ENCODE measurements at places on chromosomes 12 and 14.
A peak's percentile ranks its signal among the peaks of the same experiment; 100 is the strongest.

- DNase-seq, result no peak
Measured at GRCh38 chr12:95600567-95600966, 49.3 kb upstream of the USP44 start.

GRCh38 chr12:71642264-71642663 is 21.4 kb downstream of the ZFC3H1 start:
- DNase-seq, result no peak

- no peak for DNase-seq
Measured at GRCh38 chr12:19045426-19045825, 84.1 kb upstream of the PLEKHA5 start.

GRCh38 chr14:61258985-61259384 is 22.2 kb downstream of the TMEM30B start:
- DNase-seq, result peak; percentile 67

GRCh38 chr12:51475543-51475942 is 50.9 kb downstream of the SLC4A8 start:
- no peak for DNase-seq

DNA sequence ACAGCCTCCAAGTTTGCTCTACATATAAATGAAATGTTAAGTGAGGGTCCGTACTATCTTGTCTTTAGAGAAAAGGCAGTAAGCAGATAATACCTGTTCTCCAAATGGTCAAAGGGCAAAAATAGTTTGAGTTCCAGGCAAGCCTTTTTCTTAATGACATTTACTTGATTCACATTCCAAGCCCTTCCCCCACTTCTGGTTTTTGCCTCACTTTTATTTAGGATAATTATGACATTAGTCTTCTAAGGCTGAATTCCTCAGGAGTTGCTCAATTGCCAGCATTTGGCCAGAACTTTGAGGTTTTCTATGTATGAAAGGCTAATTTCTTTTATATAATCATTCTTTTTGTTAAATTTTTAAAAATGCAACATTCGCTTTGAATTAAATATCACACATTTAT is 62.5 kb upstream of the DUSP6 start:
- DNase-seq, result peak; percentile 50

DNA sequence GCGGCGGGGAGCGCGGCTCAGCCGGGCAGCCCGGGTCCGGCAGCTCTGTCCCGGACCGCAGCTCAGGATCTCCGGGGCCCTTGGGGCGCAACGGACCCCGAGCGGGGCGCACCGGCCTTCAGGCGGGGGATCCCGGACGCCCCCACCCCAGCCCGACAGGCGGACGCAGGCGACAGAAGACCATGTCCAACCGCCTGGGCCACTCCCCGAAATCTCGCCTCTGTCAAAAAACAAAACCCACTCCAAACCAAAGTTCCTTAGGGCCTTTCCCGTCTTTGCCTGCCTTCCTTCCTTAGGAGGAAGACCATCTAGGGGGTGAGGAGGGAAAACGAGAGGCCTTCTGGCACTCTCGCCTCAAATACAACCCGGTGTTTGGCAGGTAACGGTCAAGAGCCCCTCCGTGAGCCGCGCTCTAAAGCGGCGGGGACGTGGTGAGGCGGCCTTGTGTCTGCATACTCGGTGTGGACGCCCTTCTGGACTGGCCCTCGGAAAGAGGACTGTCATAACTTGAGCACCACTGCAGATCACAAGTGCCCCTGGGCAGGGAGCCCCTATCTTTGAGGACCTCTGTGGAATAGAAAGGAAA is 604 bp downstream of the HCFC2 start:
- no peak for DNase-seq

DNA sequence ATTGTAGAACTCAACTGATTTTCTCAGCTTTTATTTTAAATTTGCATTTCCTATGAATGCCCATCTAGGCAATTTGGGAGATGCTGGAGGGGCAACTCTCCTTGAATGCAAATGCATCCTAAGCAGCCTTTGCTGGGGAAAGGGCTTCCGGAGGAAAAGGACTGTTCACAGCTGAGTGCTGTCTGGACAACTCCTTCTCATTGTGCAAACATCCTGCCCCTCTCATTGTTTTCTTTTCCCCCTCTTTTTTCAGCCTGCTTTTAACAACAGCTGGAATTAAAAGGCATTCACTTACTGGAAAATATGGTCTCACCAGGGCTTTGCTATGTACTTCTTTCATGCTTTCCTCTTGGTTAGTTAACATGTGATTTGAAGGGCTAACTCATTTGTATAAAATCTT is 397.8 kb downstream of the FUT8 start:
- DNase-seq, result no peak

GRCh38 chr12:62912644-62913043 is 22.3 kb downstream of the PPM1H start:
- DNase-seq, result no peak

DNA sequence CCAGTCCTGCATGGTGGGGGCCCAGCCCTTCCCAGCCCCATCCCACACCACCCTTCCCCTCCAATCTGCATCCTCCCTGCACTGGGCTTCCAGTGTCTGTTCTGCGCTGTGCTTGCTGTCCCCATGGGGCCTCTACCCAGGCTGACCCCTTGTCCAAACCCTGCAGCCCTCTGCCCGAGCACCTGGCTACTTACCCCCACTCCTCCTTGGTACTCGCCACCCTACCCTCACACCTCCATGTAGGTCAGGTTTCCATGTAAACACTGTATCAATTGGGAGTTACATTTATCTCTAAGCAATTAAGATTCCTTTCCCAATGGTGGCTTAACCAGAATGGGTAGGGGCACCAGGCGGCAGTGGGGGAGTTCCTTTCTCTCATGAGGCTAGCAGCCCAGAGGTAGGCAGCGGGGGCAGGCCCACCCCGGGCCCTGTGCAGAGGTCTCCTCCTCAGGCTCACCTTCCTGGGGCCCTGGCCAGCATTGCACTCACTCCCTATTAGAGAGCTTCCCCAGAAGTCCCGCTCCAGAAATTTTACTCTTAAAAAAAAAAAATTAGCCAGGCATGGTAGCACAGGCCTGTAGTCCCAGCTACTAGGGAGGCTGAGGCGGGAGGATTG is 76.6 kb upstream of the CCND2 start:
- no peak for DNase-seq

GRCh38 chr14:104139460-104140212 is 1.2 kb downstream of the KIF26A start:
- no peak for DNase-seq

GRCh38 chr12:466039-466438 is 6.3 kb downstream of the B4GALNT3 start:
- no peak for DNase-seq

DNA sequence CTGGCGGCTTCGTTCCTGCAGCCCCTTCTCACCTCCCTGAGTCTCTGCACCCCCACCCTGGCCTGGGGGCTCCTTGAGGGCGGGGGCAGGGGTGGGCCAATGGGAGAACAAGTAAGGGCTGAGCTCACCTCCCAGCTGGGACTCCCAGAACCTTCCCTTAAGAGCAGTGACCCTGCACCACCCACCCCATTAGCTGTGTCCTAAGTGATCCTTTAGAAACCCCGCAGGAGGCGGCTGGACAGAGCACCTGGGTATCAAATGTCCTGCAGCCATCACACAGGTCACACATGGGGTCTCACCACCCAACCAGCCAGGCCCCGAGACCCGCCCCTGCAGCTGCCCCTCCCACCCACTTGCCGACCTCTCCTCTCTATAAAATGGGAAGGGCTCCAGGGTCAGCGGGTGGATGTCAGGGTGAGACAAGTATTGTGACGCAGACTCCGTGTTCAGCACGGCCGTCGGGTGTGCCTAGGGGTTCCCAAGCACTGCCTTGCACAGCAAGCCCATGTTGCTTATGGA is 151.2 kb upstream of the C14orf180 start:
- no peak for DNase-seq

DNA sequence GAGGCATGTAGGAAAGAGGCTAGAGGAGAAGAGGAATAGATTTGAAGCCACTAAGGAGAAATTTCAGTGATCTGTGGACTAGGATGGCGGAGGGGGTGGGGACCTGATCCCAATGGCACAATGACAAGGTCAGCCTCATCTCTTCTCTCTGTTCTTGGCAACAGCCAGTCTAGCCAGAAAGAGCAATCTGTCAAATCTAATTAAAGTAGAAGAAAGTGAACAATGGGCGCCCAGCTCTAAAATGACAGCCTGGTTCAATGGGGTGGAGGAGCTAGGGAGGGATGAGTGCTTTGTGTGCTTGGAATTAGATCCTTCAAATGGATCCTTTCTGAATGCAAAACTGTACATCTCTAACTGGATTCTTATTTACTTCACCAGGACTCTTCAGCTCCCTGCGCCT is 37.2 kb upstream of the TUBA1C start:
- DNase-seq, result no peak

DNA sequence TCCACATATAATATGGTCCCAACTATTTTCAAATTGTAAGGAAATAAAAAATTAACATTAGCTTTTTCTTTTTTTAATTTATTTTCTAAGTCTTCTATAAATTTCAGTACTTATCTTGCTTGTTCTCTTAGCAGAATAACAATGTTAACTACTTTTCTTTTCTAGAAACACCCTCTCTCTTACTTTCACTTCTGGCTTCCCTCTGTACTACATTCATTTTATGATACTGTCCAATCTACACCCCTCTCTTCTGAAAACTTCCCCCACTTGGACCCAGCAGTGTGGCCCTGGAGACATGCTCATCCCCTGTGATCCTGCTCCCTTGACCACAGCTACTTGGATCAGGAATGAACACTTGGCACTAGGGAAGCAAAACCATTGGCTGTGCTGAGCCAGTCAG is 15.7 kb downstream of the SGPP1 start:
- no peak for DNase-seq

GRCh38 chr14:50924843-50925242 is 19.4 kb downstream of the PYGL start:
- DNase-seq, result no peak

- DNase-seq, result no peak
Measured at GRCh38 chr14:20830831-20831230, 28.2 kb upstream of the RNASE1 start.

DNA sequence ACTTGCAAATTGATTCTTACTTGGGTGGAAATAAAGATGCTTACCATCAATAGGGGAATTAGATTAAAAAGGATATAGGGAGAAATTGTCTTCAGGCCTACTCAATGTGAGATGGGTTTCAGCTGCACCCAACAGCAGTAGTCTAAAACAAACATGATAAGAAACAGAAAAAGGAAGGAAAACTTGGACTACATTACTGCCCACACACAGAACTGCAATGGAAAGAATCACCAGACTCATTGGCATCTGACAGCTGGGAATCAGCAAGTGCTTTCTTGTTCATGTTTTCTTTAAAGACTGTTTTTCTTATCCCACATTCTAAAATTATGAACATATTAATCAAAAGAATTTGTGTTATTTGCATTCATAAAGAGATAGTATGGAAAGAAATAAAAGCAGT is 144.2 kb downstream of the LRIG3 start:
- DNase-seq, result no peak

- DNase-seq, result no peak
Measured at GRCh38 chr12:19842116-19842515, 402.8 kb downstream of the AEBP2 start.

DNA sequence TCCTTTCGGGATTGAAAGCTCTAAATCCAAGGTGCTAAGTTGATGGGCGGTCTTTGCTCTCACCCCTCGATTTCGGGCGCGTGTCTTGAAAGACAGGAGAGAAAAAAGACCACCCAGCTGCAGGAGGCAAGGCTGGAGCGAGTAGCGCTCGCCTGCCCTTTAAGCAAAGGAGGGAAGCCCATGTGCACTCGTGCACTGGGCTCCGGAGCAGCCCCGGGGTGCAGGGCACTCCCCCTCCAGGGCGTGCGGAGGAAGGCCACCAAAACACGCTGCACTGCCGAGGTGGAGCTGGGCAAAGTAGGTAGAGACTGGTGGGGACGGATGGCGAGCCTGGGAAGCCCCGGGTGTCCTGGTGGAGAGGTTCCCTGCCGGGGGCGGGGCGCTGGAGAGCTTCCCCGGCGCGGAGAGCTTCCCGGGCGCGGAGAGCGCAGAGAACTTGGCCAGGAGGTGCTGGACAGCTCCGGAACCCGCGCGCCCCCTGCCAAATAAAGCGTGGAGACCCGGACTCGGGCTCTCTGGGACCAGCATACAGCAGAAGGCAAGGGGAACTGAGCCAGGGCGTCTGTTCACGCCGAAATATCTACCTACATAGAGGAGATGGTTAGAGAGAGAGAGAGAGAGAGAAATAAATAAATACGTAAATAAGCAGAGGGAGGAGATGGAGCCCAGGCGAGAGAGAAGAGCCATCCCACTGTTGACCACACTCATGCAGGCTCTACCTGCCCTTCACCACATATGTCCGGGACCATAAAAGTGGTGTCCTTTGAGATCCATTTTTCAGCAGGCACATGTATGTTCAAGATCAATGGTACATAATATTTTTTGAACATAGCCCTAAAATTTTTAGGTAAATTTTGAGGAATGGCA is 662 bp upstream of the NELL2 start:
- DNase-seq, result no peak

- no peak for DNase-seq
Measured at GRCh38 chr12:1933342-1934051, 15.0 kb upstream of the CACNA2D4 start.

- no peak for DNase-seq
Measured at GRCh38 chr14:30849354-30849753, 25.0 kb upstream of the COCH start.

DNA sequence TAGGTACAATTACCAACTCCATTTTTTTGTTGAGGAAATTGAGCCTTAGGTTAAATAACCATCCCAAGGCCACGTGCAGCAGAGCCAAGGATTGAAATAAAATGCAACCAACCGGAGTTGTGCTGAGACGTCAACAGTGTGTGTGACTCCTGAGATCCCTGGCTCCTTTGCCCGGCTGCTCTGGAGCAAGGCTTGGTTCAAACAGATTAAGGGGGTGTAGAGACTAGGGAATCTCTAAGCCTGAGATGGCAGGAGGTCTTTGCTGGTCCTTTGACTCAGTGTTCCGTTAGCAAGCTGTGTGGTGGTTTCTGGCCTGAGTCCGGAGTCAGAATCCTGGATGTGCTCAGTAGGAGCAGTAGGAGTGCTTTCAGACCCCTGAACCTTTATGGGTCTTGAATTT is 1.4 kb upstream of the SLC8A3 start:
- DNase-seq, result no peak

DNA sequence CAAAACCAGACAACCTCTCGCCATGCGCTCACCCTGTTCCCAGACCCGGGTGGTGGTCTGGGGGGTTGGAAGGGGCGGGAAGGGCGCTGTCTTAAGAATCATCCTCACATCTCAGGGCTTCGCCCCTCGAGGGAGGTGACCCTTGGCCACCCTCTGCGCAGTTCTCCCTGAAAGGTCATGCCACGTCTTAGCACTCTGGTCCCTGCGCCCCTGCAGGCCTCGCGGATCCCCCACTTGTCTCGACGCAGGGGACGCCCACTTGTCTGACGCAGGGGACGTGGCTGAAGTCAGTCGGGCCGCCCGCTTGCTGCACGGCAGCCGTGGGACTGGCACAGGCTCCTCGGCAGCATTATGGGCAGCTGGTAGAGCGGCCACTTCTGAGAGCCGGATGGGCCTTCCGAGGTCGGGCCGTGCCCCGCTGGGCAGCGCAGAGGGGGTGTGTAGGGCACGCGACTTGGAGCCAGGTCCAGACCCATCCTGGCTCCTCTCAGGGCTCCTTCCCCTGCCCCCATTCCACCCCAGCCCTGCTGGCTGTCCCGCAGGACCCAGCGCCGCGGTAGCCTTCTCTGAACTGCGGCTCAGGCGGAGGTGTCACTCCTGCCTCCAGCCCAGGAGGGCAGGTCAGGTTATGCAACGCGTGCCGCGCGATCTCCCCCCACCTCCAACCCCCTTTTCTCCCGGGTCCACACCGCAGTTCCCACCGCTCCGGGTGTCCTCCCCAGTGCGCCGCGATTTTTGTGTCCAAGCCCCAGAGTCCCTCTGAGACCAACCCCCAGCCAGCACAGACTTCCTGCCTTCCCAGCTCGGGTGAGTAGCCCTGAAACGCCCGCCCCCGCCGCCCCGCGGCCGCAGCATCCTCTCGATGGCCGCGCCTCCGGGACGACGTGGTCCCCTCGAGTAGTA is 40.9 kb upstream of the CAPRIN2 start:
- peak; percentile 73 for DNase-seq

- DNase-seq, result no peak
Measured at GRCh38 chr14:70982200-70982599, 74.9 kb downstream of the PCNX1 start.
